Suprapubic skin (tissue), 4 donors: ENCODE measurements at places on chromosomes 2 and 18.

GRCh38 chr18:44393406-44393805, 287.3 kb upstream of the SETBP1 start:
- no peak for DNase-seq

- DNase-seq, result no peak
These were observed 337.8 kb upstream of the CDH2 start for GRCh38 chr18:28514699-28515098.

GRCh38 chr2:120525056-120526046, 179.4 kb downstream of the INHBB start:
- no peak for DNase-seq

GRCh38 chr18:449374-449773, 51.1 kb downstream of the COLEC12 start:
- peak; percentile 70 for DNase-seq

DNA sequence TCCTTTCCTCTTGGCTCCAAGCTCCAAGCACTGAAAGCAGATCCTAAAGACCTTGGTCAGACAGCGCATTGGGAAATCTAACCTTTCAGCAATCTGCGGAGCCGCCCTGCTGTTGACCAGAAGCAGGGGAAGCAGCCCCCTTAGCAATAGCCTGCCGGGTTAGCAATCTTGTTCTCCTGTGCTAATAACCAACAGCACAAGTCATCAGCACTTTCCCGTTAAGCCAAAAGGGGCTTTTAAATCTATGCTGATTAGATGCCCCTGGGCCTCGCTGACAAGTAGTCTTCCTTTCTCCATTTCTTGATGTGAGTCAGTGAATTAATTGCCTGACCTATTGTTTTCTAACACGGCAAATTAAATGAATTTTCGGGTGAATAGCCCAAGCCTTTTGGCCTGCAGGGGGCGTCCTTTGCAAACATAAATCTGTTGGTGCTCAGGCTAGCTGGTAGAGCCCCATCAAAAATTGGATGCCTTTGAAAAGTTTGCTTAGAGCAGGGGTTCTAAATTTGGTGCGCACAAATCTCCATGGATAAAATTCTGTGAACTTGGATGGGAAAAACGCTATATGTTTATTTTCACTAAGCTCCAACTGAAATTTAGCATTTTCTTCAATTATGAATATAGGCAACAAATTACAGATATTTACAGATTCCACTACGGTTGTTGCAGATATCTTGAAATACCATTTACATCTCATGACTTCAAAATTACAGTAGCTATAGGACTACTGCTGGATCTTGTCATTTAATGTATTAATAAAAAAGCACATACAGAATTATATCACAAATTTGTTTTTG, 24.6 kb downstream of the MAIP1 start:
- peak; percentile 92 for DNase-seq

GRCh38 chr2:168552450-168552856, 96.4 kb downstream of the CERS6 start:
- DNase-seq, result no peak

GRCh38 chr18:66872277-66872676, 268.4 kb upstream of the CDH19 start:
- no peak for DNase-seq

- no peak for DNase-seq
These were observed 166.9 kb upstream of the OSR1 start for GRCh38 chr2:19525313-19525712.

GRCh38 chr2:73099486-73099885, 13.3 kb downstream of the RAB11FIP5 start:
- DNase-seq, result no peak

GRCh38 chr2:238032755-238033337, 28.0 kb upstream of the SCLY start:
- no peak for DNase-seq

DNA sequence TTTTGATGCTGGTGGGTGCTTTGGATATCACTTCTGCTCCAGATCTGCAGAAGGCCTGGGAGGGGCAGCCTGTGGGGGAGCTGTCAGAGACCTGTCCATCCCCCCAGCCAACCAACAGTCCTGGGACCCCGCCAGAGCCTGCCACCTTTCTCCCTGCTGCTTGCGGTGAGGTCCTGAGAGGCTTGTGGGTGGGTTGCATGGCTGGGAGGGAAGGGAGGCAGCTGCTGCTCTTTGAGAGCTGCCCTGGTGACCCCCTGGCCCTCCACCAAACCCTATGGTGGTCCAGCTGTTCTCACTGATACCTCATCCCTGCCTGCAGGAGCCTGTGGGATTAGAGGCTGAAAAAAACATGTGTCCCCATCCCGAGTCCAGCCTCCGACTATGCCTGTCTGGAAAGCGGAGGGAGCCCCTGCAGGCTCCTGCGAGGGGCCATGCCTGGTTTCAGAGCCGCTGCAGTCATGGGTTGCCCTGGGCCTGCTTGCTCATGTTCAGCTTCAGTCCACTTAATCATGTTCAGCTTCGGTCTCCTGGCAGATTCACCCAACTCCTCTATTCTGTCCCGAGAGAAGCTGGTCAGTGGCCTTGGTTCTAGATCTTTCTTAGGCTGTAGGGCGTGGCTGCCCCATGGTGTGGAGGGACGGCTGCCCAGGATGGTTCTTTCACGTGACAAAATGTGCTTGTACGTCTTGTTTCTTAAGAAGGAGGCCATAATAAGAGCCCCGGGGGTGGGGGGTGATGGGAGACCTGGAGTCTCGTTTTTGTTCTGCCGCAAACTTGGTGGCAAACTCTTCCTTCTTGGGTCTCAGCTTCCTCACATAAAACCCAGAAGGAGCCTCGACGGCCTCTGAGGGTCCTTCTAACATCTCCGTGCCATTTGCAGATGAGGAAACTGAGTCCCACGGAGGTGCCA, 98.5 kb downstream of the CTIF start:
- peak; percentile 71 for DNase-seq

DNA sequence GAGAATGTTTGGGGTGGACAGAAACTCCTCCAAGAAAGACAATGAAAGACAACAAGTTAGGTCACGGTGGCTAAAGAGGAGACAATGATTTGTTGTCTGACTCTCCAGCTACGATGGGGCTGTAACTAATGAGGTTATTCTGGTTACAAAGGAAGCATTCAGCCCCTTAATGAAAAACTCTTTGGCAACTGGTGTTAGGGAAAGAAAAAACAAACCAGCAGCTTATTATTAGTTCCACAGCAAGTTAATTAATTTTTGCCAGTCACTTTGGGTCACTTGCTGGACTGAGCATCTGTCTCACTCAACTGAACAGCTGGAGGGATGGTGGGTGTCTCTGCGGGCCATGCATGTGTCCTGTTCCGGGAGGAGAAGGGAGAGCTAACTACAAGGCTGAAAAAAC, 263.7 kb downstream of the ALK start:
- no peak for DNase-seq

GRCh38 chr2:112161431-112162145, 23.4 kb downstream of the FBLN7 start:
- no peak for DNase-seq

DNA sequence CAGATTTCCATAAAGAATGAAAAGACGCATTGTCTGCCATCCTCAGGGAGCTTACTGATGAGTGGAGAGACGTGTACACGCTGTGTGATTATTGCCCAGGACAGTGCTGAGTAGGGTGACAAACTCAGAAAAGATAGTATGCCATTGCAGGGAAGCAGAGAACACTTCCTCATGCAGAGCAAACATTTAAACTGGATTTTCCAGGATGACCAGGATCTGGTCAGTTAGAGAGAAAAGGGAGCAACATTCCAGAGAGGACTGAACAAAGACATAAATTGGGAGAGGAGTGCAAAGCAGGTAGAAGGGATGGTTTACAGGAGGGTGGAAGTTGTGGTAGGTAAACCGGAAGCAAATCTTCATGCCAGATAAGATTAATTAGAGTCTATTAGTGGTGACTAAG, 2.3 kb downstream of the SLC9A2 start:
- no peak for DNase-seq

DNA sequence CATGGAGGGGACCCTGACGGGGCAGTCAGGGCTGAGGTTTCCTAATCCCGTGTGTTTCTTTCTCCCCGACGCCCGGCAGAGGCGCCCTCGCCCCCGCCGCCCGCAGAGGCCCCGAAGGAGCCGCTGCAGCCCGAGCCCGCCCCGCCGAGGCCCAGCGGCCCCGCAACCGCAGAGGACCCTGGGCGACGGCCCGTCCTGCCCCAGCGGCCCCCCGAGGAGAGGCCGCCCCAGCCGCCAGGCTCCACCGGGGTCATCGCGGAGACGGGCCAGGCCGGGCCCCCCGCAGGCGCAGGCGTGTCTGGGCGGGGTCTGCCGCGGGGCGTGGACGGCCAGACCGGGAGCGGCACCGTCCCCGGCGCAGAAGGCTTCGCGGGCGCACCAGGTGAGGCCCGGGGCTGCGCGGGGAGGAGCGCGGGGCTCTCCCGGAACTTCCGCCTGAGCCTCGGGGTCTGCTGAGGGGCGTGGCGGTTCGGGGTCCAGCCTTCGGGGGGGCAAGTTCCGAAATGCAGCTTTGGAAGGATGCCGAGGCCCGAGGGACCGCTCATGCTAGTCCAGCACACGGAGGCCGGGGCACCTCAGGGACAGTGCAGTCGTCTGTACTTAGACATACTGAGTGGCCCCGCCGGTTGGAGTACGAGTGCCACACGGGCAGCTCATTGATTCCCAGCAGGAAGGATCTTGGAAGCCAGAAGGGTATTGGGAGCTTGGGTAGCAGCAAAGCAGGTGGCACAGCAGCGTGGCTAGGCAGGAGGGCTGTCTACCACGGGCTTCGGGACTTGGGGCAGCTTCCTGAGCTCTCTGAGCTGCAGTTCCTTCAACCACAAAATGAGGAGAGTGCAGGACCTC, 60.1 kb downstream of the EMILIN2 start:
- no peak for DNase-seq

GRCh38 chr2:102801858-102802699, 40.2 kb downstream of the TMEM182 start:
- DNase-seq, result no peak

DNA sequence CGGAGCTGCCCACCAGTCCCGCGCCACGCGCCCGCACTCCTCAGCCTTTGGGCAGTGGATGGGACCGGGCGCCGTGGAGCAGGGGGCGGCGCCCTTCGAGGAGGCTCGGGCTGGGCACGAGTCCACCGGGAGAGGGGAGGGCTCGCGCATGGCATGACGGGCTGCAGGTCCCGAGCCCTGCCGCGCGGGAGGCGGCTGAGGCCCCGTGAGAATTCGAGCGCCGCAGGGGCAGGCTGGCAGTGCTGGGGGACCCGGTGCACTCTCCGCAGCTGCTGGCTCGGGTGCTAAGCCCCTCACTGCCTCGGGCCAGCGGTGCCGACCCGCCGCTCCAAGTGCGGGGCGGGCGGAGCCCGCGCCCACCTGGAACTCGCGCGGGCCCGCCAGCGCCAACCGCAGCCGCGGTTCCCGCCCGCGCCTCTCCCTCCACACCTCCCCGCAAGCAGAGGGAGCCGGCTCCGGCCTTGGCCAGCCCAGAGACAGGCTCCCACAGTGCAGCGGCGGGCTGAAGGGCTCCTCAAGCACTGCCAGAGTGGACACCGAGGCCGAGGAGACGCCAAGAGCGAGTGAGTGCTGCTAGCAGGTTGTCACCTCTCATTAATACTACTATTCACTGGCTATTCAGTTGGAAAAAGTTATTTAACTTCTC, 3.6 kb upstream of the TTC21B start:
- no peak for DNase-seq

- DNase-seq, result no peak
These were observed 12.9 kb upstream of the SIX3 start for GRCh38 chr2:44928483-44929158.

DNA sequence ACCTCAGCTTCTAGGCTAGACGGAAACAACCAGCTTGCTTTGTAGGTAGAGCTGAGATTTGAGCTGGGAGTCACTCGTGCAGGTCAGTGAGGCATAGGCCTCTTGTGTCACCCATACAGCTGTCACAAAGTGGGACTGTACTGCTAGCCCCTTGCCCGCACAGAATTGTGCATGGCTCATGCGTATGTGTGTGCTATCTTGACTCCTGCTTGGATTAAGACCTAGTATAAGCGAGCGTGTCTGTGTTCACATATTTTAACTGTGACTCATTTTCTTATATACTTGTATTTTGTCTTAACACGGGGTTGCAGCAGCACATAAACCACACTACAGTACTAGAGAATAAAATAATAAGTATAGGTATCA, 20.1 kb downstream of the CEP68 start:
- no peak for DNase-seq

DNA sequence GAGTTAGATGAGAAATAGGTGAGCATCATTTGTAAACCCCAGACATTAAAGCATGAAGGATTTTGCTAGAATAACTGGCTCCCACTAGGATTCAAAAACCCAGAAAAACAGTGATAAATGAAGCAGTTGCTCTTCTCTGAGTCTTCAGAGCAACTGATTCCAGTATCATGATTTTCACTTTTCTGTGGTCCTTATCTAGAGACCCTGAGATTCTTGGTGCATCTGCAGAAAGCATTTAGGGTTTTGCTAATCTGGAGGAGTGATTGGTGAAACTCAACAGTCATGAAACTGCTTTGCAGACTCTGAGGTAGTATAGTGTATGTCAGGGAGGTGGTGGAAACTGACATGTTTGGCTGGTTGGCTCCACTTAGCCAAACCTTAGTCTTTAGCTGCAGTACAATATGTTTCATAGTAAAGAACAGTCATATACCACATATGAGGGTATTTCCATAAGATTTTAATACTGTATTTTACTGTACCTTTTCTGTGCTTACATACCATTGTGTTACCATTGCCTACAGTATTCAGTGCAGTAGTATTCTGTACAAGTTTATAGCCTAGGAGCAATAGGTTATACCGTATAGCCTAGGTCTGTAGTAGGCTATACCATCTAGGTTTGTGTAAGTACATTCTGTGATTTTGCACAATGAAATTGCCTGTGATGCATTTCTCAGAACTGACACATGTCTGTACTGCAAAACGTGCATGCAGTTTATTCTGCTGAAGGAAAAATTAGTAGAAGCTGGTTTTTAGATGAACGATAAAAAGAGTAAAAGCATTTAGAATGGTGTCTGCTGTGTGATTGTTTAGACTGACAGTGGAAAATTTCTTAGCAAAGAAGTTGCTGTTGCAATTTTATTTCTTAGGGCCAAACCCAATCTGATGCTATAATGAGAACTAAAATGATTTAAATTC, 23.8 kb downstream of the EML4 start:
- DNase-seq, result no peak

- DNase-seq, result no peak
These were observed 18.7 kb upstream of the TFCP2L1 start for GRCh38 chr2:121303531-121304263.

GRCh38 chr18:36132756-36133155, 3.1 kb downstream of the ELP2 start:
- DNase-seq, result no peak

GRCh38 chr2:219645631-219646527, 18.4 kb downstream of the SLC4A3 start:
- no peak for DNase-seq

- no peak for DNase-seq
These were observed 75.5 kb downstream of the DDX1 start for GRCh38 chr2:15666861-15667808.

- no peak for DNase-seq
These were observed 13.6 kb upstream of the PROC start for GRCh38 chr2:127404466-127405254.

GRCh38 chr2:166090346-166090745, 37.5 kb downstream of the SCN1A start:
- no peak for DNase-seq

GRCh38 chr2:98381494-98381893, 35.2 kb downstream of the CNGA3 start:
- DNase-seq, result no peak
